ENCODE measurements at places on chromosomes 11 and 22. TPM values are rescaled to one million over a fixed set of nuclear protein-coding genes. Genes with fewer than 3 reads are reported as not detected.

- DNase-seq, result no peak
Measured at GRCh38 chr11:12133547-12134235, 23.3 kb downstream of the MICAL2 start.

DNA sequence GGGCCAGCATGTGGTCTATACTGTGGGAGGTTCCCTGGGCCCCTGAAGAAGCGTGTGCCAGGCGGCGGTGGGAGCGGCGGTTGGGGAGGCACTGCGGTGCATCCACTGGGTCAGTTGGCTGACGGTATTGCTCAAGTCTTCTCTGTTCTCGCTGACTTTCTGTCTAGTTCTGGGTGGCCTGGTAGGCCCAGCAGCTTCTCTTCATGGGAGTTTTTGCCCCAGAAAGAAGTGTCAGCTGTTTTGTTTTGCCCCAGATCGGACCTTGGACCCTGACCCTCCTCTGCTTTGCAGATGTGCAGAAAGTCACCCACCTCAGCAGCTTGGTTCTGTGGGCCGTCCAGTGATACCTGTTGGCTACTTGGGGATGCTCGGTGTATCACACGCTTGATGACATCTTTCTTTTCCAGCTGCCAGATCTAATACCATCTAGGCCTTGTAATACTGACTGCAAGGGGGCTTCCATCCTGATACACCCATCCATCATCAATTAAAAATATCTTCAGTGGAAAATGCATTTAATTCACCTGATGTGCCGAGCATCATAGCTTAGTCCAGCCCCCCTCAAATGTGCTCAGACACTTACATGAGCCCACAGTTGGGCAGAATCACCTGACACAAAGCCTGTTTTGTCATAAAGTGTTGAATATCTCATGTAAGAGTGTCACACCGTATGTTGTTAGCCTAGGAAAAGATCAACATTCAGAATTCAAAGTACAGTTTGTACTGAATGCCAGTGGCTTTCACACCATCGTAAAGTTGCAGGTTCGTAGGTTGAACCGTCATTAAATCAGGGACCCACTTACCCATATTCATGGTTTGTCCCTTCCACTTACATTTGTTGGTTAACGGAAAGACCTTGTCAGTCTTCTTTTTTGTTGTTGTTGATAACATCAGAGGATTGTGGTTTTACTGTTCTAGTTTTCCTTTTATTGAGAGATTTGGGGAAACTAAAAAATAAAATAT, 13.9 kb downstream of the ZBED4 start:
- no peak for DNase-seq

GRCh38 chr11:113396690-113397089, 9.1 kb downstream of the ANKK1 start:
- DNase-seq, result no peak

DNA sequence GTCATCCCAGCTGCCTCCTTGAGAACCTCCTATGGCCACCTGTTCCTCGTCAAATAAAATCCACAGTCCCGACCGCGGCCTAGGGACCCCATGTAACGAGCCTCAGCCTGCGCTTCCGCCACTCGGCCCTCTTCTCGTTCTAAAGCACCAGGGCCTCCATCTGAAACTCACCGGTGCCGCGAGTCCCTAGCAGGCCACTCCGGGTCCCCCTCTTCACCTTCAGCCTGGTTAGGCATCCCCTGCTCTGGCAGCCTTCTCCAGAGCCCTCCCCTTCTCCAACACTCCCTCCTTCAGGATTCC, 2.4 kb upstream of the SSTR3 start:
- no peak for DNase-seq

- DNase-seq, result peak; percentile 44
Measured at GRCh38 chr22:27749597-27750225, 51.8 kb downstream of the MN1 start.

GRCh38 chr11:109933126-109933525, 160.1 kb upstream of the ZC3H12C start:
- DNase-seq, result no peak

DNA sequence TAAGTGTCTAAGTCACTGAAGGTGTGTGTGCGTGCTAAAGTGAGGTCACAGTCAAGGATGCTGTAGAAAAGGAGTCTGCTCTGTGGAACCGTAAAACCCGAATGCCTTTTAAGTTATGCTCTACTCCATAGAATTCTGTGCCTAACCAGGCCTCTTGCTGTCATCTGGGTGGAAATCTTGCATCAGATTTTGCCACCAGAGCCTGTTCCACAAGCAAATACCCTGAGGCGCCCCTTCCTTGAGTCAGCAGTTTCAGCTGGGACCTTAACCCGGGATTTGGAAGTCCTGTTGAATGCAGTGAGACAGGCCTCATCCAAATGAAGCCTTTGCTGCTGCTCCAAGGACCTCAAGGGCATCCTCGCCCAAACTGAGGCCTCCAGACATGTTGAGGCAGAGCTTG, 109.8 kb downstream of the WNT11 start:
- DNase-seq, result no peak

- DNase-seq, result peak; percentile 63
Measured at GRCh38 chr11:46382646-46383403, 1.4 kb downstream of the MDK start.

MYBPC3 gene
- polyA plus RNA-seq, result 0.04 TPM

SERPINH1 gene
- 58.5 TPM for polyA plus RNA-seq

TESMIN gene
- 3.4 TPM for polyA plus RNA-seq

MAPK8IP2 gene
- polyA plus RNA-seq, result 0.27 TPM

LAYN gene
- polyA plus RNA-seq, result 9.9 TPM

C11orf71 gene
- polyA plus RNA-seq, result 10.0 TPM

Measured in small intestine (tissue), 16 donors.